Astrocyte of the spinal cord (primary cell): ENCODE measurements at places on chromosomes 16 and 17.
A peak's percentile ranks its signal among the peaks of the same experiment; 100 is the strongest.

DNA sequence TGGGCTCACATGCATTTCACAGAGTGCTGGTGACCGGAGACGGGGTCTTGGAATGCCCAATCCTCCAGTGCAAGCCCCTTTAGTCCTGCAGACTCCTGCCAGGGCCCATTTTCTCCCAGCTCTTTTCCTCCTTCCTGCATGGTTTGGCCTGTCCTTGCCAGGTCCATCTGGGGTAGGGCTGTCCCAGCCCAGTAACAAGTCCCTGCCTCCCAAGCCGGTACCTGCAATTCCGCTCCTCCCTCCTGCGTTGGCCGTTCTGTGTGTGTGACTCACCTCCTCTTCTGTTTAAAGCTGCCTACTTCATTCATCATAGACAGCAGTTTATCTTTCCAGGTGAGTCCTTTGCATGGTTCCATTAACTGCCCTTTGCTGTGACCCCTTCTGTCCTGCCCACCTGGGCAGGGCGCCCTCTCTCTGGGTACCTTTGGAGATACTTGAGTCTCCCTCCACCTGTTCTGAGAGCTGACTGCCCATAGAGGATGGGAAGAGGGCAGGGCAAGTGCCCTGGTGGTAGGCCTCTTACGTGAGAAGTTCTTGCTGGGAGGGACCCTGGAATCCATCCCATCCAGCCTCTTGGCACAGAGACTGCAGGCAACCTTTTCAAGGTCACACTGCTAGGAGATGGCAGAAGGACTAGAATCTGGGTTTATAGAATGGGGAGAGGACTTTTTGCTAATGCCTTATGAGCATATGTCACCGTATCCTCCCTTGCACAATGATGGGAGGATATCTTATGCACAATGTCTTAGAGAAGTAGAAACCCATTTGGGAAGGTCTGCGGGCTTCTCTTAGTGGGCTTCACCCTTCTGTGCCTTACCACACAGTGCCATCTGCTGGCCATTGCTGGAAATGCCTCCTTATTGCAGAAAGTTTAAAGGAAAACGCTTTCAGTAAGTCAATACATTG, 29.7 kb upstream of the LGALS9 start:
- DNase-seq: peak; percentile 81

DNA sequence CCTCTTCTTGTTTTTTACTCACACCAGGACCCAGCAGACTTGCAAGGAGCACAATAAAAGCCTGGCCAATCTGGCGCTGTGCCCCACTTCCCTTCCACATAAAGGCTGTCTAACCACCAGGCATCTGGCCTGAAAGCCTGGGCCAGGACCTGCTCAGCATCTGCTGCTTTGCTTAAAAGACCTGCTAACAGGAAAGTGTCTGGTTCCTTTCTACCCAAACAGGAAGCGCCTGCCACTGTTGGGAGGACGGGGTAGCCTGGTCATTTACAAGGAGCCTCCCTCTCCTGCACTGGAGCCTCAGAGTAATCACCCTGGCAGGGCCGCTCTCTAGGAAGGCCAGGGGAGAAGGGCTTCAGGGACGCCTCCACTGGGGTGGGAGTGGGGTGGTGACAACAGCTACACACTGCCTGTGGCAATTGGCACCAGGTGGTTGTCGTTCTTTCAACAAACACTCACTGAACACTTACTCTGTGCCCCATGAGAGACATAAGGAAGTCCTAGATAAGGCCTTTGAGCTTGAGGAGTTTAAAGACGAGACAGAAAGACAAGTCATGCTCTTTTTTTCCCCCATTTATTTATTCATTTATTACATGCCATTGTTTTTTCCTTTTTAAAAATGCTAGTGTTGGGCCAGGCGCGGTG, 6.3 kb upstream of the MMP28 start:
- DNase-seq: peak; percentile 85

- no peak for DNase-seq
Measured at GRCh38 chr17:62680541-62681052, 53.1 kb downstream of the MRC2 start.

DNA sequence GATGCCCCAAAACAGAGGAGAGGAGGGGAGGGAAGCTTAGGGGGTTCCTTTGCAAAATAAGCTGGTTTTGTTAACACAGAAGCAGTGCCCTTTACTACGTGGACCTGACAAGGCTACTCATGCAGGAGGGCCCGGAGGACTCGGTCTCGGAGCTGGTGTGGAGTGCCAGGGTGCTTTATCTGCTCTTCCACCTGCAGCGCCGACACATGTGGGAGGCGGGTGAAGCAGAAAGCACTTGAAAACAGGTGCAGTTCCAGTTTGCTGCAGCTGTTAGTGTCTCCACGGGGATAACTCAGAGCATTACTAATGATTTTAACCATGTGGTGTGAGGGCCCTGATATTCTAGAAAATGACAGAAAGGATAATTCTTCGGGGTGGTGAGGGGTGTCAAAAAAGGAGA, 35.0 kb upstream of the MNT start:
- DNase-seq: no peak

GRCh38 chr16:10870137-10870776, 6.7 kb upstream of the CIITA start:
- no peak for DNase-seq

GRCh38 chr17:83086907-83087787, 7.7 kb downstream of the METRNL start:
- no peak for DNase-seq

GRCh38 chr17:28199115-28199514, 119.9 kb upstream of the TMEM97 start:
- DNase-seq: no peak
